ENCODE measurements at places on chromosomes 7 and 10. TPM values are rescaled to one million over a fixed set of nuclear protein-coding genes. Genes with fewer than 3 reads are reported as not detected.

Gene UCN3
- 0.10 TPM for total RNA-seq

DNA sequence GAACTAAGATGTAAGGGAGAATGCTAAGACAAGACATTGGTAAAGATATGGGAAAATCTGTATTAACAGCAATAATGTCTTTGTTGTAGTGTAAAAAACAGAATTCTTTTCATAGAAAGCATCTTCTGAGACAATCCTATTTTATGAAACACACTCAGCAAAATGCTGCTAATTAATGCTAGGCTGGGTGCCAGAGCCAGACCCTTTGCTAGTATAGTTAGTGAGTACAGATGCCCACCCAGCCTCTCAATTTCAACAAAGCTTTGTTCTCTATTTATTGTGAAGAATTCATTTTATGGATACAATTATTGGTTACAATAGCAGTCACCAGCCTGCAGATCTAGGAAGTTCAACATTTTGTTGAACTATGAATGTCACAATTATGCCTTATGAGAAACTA is 131.0 kb downstream of the SEM1 start:
- no peak for DNase-seq

DNA sequence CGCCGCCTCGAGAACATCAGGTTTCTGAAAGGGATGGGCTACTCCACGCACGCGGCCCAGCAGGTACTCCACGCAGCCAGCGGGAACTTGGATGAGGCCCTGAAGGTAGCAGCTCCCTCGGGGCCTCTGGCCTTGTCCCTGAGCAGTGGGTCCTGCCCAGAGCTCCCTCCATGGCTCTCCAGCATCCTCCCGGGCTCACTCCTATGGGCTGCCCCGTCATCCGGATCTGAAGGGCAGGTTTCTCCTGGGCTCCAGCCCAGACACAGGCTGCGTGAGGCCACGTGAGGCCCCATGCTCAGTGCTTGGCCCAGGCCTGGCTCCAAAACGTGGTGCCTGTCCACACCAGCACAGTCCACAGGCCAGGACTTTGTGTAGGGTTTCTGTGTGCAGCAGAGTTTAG is 32.5 kb downstream of the NUB1 start:
- DNase-seq = no peak

- DNase-seq = no peak
These were observed 383.1 kb downstream of the SORCS3 start for GRCh38 chr10:105024184-105024583.

DNA sequence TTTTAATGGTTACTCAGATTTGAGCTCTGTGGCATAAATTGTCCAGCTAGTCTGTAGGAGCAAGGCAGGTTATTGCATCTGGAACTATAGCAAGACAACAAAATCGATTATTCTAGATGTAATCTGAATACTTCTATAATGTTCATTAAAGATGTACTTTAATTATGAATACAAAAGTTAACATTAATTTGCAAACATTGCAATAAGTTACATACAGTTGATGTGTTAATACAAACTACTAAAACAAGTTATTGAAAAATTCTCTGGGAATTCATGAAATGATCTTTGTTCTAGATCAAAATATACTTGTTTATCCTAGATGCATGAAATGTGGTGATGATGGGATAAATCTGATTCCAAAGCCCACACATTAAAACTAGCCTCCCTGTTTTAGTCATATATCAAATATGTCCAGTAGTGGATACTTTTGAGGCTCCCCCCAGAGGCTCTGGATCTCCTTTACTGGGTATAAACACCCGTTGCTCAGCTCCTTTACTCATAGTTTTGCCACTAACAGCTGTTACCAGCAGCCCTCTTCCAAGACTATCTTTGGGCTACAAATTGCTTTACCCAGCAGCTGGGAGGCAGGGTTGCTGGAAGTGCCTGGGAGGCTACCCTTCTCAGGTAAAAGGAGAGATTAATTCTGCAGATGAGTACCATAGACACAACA is 78.1 kb downstream of the ARL4A start:
- DNase-seq = peak; percentile 22

Gene TUBAL3
- total RNA-seq = not detected

Gene VSTM2A
- not detected for total RNA-seq

Gene DENND2A
- 9.2 TPM for total RNA-seq

- peak; percentile 16 for DNase-seq
These were observed 628 bp downstream of the MRPS33 start for GRCh38 chr7:141014125-141014523.

GRCh38 chr7:86775203-86775602 is 131.5 kb downstream of the GRM3 start:
- no peak for DNase-seq

GRCh38 chr10:5945561-5946418 is 31.6 kb downstream of the IL15RA start:
- peak; percentile 14 for DNase-seq

DNA sequence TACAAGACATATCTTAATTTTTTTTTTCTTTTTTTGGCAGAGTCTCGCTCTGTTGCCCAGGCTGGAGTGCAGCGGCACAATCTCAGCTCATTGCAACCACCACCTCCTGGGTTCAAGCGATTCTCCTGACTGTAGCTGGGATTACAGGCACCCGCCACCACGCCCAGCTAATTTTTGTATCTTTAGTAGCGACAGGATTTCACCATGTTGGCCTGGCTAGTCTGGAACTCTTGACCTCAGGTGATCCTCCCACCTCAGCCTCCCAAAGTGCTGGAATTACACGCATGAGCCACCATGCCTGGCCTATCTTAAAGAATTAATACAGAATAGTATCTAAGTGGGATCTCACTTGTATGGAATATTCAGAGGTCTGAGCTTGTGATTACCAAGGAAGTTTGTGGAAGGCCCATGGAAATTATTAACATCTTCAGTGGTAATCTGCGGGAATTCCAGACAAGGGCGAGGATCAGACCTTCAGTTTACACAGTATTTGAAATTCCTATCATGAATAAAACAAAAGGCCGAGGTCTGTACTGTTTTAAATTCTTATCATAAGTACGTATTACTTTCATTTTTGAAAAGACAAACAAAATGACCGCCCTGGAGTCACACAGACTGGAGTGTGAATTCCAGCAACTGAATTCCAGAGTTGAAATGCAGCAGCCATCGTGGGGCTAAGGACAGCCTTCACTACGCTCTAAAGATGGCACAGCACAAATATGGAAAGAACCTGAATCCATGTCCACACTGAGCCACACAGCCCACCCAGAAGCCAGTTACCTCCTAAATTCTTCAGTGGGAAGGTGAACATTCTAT is 16.7 kb downstream of the GPRIN2 start:
- no peak for DNase-seq

- DNase-seq = no peak
These were observed 112.6 kb downstream of the EEPD1 start for GRCh38 chr7:36265680-36266079.
